ENCODE measurements at places on chromosomes 7 and 10.

GRCh38 chr10:64116707-64117106 lies 595.5 kb downstream of the REEP3 start:
- no peak for DNase-seq

DNA sequence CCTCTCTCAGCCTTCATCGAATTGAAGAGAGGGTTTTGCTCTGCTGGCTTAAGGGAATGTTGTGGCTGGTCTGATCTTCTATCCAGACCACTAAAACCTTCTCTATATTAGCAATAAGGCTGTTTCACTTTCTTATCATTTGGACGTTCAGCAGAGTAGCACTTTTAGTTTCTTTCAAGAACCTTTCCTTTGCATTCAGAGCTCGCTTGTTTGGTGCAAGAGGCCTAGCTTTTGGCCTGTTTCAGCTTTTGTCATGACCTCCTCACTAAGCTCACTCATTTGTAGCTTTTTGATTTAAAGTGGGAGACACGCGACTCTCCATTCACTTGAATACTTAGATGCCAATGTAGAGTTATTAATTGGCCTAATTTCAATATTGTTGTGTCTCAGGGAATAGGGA lies 3.9 kb downstream of the MPP7 start:
- DNase-seq, result no peak

DNA sequence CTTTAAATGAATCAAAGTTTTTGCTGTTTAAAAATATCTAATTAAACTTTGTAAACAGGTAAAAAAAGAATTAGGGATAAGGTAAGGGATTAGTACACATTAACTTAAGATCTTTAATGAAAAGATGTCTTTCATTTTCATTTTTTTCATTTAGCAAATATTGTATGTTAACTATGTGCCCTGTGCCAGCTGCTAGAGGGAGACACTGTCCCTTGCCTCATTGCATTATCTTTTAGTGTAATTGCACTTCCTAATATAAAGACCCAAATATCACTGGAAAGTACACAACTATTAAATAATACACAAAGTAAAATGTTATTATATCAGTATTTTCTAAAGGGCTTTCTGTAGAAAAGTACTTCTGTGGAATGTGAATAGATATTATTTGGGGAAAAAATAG lies 102.7 kb downstream of the GPR37 start:
- DNase-seq, result no peak

GRCh38 chr7:69692611-69693010 lies 94.3 kb downstream of the AUTS2 start:
- DNase-seq, result no peak

- no peak for DNase-seq
Observed at GRCh38 chr7:26321435-26321834, 29.8 kb downstream of the SNX10 start.

DNA sequence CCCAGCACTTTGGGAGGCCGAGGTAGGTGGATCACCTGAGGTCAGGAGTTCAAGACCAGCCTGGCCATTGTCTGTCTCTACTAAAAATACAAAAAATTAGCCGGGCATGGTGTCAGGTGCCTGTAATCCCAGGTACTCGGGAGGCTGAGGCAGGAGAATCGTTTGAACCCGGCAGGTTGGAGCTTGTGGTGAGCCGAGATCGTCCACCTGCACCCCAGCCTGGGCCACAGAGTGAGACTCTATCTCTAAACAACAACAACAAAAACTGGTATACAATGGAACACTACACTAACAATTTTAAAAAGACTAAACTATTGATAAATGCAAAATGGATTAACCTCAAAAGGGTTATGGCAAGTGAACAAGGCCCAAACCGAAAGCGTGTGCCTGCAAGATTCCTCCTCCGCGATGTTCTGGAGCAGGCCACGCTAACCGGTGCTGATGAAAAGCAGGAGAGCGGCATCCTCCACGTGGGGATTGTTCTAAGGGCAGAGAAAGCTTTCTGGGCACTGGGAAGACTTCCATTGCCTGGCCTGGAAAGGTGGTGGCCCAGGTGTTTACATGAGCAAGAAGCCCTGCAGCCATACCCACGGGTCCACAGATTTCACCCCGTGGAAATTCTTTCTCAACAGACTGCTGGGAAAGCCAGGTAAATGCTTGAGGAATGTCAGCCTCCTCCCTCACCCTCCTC lies 53.8 kb downstream of the PDGFA start:
- DNase-seq, result no peak

GRCh38 chr7:100604028-100604975 lies 2.1 kb downstream of the PCOLCE start:
- DNase-seq, result peak; percentile 86

DNA sequence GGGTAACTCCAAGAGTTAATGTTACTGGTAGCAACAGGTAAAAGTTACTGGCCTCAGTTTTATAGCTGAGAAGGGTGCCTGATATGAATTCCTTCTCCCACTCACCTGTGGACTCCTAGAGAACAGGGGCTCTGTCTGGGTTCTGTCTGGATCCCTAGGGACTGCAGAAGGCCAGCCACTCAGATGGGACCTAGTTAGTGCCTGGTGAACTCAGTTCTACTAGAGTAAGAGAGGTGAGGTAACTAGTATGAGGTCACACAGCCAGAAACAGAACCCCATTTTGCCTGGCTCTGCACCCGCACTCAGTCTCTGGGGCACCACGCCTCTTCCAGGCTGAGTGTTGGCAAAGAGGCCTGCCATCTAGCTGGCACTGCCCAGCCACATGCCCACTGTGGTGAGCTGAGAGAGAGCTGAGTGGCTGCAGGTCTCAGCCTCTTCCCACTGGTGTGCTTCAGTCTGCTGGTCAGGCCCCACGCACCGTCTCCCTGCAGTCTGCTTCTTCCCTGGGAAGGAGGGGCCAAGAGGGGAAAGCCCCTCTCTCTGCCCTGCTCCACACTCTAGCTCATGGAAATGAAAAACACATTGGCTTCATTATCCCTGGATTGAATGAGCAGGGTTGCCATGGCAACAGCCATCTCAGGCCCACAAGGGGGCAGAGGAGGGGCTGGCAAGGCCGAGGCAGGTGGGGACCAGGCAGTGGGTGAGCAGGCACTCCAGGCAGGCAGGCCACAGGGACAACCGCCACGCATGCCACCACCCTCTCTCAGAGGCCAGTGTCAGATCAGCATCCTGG lies 110.6 kb downstream of the ZMIZ1 start:
- no peak for DNase-seq

DNA sequence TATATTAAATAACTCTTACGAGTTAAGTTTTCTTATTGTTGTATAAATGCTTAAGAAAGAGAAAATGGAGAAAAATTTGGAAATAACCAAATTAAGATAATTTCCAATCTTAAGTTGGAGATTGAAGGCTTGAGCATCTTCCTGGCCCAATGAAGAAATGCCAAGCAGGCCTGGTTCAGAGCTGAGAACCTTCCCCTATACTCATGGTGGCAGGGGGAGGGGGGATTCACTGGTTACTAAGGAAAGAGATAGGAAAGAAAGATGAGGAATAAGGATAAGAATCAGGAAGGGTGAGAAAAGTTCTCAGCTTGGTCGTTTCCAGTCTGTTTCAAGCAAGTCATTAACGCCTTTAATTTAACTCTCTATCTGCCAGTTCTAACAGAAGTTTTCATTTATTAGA lies 166.2 kb downstream of the AVL9 start:
- no peak for DNase-seq

GRCh38 chr7:52616552-52616951 lies 418.9 kb upstream of the POM121L12 start:
- DNase-seq, result no peak

GRCh38 chr10:3866332-3866731 lies 81.3 kb upstream of the KLF6 start:
- DNase-seq, result peak; percentile 27

DNA sequence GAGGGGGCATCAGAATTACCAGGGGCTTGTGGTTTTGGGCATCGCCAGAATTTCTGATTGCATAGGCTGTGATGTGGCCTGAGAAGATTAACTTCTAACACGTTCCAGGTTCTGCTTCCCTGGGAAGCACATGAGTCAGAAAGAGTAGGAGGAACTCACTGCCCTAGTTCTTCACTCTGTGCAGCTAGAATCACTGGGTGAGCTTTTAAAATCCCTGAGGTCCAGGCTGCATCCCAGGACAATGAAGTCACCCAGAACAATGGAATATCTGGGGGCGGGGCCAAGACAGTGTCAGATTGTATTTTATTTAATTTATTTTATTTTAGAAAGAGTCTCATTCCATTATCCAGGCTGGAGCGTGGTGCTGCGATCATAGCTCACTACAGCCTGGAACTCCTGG lies 636.5 kb downstream of the CALN1 start:
- no peak for DNase-seq

DNA sequence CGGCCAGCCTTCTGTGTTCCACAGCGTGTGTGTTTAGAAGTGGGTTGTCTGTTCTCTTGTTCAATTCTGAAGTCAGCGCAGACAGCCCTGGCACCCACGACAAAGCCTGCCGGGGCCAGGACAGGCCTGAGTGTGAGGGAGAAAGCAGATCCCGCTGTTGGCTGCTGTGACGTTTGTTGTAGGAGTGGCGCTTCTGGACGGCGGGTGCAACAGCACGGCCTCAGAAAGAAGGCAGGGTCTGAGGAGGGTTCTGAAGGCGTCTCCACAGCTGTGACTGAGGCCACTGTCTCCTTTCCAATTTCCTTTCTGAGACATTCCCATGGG lies 76.2 kb downstream of the VIPR2 start:
- no peak for DNase-seq

DNA sequence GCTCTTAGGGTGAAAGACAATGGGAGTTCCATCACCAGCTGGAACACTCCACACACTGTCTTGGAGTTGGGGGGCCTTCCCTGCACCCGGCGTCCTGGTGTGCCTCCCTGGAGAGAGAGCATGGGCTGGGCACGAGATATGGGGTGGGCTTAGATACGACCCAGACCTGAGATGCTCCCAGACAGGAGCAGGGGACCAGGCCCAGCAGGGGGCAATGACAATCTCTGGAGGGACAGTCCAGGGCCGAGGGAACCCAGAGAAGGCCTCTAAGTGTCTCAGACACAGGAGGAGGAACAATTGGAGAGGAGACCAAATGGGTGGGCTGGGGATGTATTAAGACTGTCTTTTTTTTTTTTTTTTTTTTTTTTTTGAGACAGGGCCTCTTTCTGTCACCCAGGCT lies 40.0 kb downstream of the MYL10 start:
- no peak for DNase-seq

DNA sequence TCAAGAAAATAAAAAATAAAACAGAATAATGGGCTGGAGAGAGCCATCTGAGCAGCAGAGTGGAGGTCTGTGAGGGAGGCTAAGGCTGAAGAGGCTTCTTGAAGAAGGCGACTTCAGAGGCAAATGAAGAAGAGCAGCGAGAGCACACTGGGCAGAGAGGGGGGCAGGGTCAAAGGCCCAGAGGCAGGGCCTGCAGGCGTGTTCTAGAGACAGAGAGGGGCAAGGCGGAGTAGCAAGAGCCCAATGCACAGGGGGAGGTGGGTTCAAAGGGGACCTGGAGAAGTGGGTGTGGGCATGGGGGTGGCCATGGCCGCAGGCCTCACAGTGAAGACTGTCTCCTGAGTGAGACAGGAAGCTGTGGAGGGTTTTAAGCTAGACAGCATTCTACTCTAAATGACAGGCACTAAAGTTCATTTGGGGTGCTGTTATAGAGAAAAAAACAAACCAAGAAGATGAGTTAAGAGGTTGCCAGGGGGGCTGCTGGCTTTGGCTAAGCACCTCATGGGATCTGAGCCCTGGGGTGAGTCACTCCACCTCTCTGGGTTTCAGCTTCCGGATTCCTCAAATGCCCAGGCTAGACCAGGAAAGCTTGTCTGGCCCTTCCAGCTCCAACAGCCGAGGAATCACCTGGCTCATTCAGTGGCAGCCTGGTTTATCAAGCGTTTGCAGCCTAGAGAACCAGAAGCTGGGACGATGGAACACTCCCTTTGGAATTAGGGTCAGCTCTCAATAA lies 81.7 kb downstream of the DLG5 start:
- no peak for DNase-seq

GRCh38 chr10:102611514-102612087 lies 32.7 kb upstream of the TRIM8 start:
- DNase-seq, result no peak

DNA sequence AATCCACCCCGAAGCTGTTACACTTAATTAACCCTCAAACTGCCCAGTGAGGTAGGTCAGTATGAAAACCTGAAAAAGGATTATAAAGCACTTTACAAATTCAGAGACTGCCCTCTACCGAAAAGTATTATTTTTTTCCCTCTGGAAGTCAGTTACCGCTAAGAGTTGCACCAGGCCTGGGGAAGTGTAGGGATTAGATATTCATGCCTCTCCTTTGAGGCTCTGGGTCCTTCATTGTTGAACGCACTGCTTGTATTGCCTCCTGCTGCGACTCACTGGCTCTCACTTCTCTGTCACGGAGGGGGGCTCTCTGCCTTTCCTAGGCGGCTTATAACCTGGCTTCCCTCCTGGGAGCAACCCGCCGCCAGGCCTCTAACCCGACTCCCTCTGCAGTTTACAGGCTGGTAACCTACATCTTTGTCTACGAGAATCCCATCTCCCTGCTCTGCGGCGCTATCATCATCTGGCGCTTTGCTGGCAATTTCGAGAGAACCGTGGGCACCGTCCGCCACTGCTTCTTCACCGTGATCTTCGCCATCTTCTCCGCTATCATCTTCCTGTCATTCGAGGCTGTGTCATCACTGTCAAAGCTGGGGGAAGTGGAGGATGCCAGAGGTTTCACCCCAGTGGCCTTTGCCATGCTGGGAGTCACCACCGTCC lies 2.7 kb downstream of the RHBDD2 start:
- DNase-seq, result no peak

DNA sequence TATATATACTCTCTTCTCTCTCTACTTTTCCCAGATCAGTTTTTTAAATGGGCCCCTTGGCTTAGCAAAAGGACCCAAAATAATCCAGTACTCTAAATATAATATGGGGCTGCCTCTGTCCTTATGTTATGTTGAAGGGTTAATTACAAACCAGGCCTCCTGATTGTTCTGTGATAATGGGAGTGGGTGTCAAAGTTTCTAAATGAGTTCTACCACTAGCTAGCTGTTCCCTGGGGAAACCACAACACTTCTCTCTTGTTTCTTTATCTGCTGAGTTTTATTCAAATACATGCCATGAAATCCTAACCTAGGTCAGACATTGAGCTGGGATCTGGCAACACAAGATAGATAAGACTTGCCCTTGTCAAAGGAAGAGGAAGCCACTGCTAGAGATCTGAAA lies 3.8 kb downstream of the HTR5A start:
- no peak for DNase-seq

- peak; percentile 79 for DNase-seq
Observed at GRCh38 chr10:104350127-104350635, 3.5 kb upstream of the CFAP58 start.

GRCh38 chr10:130961506-130962239 lies 349.8 kb downstream of the TCERG1L start:
- DNase-seq, result no peak

DNA sequence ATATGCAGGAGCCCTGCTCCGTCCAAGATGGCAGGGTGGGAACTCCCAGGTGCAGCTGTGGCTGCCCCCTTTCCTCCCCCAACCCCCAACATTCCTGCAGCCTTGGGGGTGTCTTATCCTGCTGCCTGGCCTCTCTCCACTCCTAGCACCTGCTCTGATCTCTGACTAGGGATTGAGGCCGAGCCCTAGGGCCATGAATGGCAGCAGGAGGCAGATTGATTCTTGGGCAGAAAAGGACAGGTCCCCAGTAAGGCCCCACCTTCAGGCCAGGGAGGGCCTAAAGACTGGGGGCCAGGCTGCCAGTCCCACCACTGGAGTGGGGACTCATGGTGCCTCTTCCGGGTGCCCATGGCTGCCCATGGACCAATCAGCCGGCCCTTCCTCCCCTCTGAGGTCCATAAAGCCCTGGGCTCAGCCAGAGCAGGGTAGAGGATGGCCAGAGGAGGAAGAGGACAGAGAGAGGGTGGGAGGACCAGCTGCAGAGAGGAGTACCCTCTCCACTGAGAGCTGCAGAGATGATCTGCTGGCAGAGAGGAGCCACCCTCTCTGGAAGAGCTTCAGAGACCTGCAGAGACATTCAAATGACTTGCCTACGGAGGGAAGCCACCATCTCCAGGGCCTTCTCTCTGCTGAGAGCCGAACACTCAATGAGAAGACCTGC lies 8.3 kb upstream of the COA1 start:
- DNase-seq, result no peak
